H9 (cell line): ENCODE measurements at places on chromosomes 7 and 10. TPM values are rescaled to one million over a fixed set of nuclear protein-coding genes. Genes with fewer than 3 reads are reported as not detected.

DNA sequence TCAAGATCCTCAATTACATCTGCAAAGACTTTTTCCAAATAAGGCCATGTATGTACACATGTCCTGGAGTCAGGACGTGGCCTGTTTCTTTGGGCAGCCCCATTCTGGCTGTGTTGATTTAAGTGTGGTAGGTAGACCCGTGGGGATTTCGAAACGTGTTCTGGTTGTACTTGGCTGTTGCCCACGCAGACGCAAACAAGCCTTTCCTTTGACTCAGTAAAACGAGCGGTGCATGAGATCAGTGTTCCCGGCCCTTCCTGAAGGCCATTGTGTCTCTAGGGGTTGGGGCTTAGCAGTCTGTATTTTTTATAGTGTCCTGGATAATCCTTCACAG is 64.8 kb upstream of the DNAJB6 start:
- H3K27ac ChIP-seq, result no peak overlapping the region
- H3K27me3 ChIP-seq, result no peaks in the 10 kb centered on the region
- H3K36me3 ChIP-seq, result peaks cover 13% of the 10 kb centered on the region; the same call in 2 of the 3 replicates
- H3K4me3 ChIP-seq, result no peak overlapping the region
- H3K4me1 ChIP-seq, result no peaks in the 10 kb centered on the region

Gene CYP3A7
- total RNA-seq, result not detected in 2 replicates

Gene STEAP1B
- total RNA-seq, result 3.2 and 4.0 TPM in 2 replicates

DNA sequence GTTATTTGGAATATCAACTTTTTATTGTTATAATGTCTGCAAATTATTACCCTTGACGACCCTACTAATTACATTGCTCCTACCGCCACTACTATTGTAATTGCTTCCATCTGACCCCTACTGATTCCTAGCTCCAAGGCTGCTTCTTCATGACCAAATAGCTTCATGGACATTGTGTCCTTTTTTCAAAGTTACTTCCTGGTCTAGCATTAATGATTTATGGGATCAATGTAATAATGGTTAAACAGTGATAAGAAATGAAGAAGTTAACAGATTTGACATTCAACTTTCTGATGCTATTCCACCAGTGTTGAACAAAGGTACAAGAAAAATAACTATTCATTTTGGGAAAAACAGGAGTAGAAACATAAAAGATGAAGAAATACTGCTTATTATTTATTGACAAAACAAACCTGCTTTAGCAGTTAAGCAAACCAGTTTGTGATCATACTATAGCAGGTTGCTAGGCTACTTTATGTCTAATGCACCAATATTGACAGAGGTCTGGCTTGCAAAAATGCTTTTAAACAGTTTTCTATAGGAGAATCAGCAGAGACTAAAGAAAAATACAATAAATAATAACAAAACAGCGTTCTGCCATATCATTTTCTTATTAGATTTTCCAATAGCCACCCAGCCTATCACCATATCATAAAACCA is 125.8 kb downstream of the PCLO start:
- no peak overlapping the region for H3K27ac ChIP-seq
- H3K4me3 ChIP-seq, result no peak overlapping the region
- DNase-seq, result no peak
- no peaks in the 10 kb centered on the region for H3K27me3 ChIP-seq
- H3K36me3 ChIP-seq, result no peaks in the 10 kb centered on the region

Gene ZPBP
- not detected in 2 replicates for total RNA-seq

Gene GPR85
- not detected in 2 replicates for total RNA-seq

Gene ZNF239
- 15.6 and 16.2 TPM in 2 replicates for total RNA-seq

Gene ELN
- total RNA-seq, result 0.37 and 0.55 TPM in 2 replicates

GRCh38 chr7:155312633-155313032 is 15.0 kb downstream of the INSIG1 start:
- no peak overlapping the region for H3K27ac ChIP-seq
- no peaks in the 10 kb centered on the region for H3K27me3 ChIP-seq
- H3K36me3 ChIP-seq, result peaks cover 22% of the 10 kb centered on the region
- H3K4me1 ChIP-seq, result no peaks in the 10 kb centered on the region

Gene RET
- total RNA-seq, result 11.2 and 12.2 TPM in 2 replicates

DNA sequence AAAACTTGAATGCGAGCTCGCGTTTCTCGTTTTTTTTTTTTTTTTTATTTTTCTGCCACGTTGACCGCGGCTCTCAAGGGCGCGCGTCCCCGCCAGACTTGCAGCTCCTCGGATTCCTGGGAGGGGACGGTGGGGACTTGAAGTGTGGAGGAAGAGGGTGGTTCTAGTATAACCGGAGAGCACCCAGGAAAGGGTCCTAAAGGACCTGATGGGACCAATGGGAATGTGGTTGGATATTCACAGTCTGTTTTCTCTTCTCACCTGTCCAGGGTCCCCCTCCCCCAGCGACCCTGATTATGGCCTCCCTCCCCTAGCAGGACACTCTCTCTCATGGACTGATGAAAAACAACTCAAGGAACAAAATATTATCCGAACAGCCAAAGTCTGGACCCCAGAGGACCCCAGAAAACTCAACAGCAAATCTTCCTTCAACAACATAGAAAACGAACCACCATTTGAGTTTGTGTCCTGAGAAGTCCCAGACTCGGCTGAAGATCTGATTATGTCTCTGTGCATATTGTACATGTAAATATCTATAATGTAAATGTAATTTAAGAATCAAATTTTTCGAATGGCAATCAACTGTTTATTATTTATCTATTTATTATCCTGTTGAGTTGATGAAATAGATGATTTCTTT is 1.4 kb downstream of the PTF1A start:
- H3K4me1 ChIP-seq, result no peaks in the 10 kb centered on the region
- H3K36me3 ChIP-seq, result no peaks in the 10 kb centered on the region
- peaks cover 94% of the 10 kb centered on the region for H3K27me3 ChIP-seq
- H3K27ac ChIP-seq, result no peak overlapping the region

Gene IDI2
- total RNA-seq, result not detected in 2 replicates

DNA sequence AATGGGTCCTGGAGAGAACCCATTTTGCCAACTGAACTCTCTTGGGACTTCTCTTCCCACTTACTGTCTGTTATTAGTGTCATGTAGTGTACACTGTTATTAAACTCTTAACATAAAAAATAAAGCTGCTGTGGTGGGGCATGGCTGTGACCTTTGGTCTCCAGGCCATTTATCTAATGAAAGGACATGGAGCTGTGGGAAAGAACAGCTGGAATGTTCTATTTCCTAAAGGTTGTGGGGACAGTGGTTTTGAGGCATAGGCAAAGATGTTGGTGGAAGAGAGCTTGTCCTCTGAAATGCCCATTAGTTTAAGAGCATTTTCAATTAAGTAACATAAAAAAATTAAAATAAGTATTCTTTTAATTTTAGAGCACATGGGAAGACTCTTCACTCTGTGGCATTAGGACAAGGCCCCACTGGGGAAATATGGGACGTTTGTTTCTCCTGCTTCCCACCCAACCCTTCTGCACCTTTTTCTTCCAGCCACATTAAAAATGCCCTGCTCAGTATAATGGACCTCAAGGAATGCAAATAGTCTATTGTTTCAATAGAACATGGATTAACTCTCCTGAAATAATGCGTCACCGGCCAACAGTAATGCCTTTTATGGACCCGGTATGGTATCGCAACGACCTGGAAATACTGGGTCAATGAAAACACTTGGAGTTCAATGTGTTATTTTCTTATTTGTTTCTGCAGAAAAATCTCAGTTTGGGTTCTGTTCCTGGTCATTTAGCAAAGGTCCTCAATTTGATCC is 149.6 kb downstream of the BUB3 start:
- no peak overlapping the region for H3K4me3 ChIP-seq
- H3K4me1 ChIP-seq, result no peaks in the 10 kb centered on the region
- peaks cover 10% of the 10 kb centered on the region for H3K36me3 ChIP-seq
- H3K27ac ChIP-seq, result no peak overlapping the region
- H3K27me3 ChIP-seq, result no peaks in the 10 kb centered on the region

DNA sequence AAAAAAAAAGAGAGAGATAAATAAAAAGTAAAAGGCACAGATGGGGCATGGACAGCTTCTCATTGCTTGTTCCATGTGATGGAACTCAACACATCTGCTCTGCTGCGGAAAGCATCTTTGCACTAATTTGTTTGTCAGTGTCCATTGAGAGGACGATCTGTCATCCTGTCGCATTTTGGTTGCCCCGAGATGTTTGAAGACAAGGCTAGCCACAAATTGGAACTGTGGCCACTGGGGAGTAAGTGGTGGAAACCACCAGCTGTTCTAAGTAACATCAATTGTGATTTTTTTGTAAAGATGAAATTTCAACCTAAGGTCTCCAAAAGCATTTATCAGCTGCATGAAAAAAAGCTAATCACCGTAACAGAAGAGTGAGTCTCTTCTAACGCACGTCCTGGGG is 312.7 kb downstream of the ADARB2 start:
- no peak for DNase-seq
- H3K36me3 ChIP-seq, result no peaks in the 10 kb centered on the region

DNA sequence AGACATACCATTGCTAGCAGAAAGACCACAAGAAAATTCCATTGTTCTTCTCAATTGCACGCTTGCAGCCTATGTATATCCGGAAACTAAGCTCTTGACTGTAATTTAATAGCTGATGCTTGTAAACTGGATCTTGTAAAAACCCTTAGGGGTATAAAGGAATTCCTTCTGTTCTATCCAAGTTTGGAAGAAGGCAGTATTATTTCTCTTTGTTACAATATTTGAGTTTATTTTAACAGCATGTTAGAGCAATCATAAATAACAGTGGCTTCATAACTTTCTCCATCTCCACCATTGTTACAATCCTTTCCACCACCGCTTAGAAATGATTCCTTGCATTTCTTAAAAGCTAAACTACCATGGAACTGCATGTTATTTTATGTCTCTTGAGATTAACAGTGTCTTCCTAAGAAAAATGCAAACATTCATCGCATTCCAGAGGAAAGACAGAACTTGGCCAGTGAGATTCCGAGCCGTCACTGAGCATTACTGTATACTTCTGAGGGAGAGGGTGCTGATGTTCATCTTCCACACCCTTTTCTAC is 92.5 kb downstream of the TRIL start:
- no peaks in the 10 kb centered on the region for H3K36me3 ChIP-seq
- H3K4me1 ChIP-seq, result peaks cover 3% of the 10 kb centered on the region; the same call in 1 of the 2 replicates
- no peak overlapping the region for H3K4me3 ChIP-seq
- H3K27me3 ChIP-seq, result no peaks in the 10 kb centered on the region
- no peak for DNase-seq
- no peak overlapping the region for H3K27ac ChIP-seq

DNA sequence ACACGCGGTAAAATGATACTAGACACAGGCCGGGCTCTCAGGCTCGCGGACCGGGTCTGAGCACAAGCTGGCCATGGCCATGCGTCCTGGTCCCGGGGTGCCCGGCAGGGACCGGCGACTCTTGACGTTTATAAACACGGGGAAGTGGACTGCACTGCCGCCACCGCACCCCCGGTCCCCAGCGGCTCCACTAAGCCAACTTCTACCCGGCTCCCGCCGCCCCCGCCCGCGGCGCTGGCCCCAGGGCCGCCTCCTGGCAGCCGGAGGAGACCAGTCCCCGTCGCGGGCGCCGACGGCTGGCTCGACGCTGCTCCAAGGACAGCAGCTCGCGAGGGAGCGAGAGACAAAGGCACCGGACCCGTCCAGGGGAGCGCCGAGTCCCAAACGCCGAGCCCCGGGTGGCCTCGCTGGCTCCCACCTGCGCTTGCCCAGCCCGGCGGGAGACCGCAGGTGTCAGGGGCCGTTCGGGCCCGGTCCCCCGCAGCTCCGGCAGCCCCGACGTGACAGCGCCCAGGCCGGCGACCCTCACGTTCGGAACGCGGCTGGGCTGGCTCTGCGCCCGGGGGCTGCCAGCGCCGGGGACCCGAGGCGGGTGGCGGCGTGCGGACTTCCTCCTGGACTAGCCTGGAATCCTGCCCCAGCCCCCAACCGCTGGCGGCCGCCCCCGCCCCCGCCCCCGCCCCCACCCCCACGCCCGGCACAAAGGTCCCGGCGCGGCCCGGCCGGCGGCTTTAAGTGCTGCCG is 517 bp downstream of the ITGB1 start:
- no peaks in the 10 kb centered on the region for H3K36me3 ChIP-seq
- H3K27me3 ChIP-seq, result no peaks in the 10 kb centered on the region
- H3K4me1 ChIP-seq, result peaks cover 8% of the 10 kb centered on the region; the same call in 1 of the 2 replicates
- H3K4me3 ChIP-seq, result peak overlapping the region; percentile 76
- DNase-seq, result peak; percentile 66

Gene RNF148
- total RNA-seq, result 0.29 and 0.39 TPM in 2 replicates

DNA sequence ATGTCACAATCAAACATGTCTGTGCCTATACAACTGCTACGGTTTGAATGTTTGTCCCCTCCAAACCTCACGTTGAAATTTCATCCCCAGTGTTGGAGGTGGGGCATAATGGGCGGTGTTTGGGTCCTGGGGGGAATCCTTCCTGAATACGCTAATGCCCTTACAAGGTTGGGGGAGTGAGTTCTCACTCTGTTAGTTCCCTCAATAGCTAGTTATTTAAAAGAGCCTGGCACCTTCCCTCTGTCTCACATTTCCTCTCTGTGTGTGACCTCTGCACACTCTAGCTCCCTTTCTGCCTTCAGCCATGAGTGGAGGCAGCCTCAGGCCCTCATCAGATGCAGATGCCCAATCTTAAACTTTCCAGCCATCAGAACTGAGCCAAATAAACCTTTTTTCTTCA is 129.5 kb downstream of the GRM8 start:
- DNase-seq, result no peak
- H3K4me1 ChIP-seq, result no peaks in the 10 kb centered on the region
- no peaks in the 10 kb centered on the region for H3K36me3 ChIP-seq
- no peak overlapping the region for H3K27ac ChIP-seq

Gene ANKRD61
- 0.24 TPM in 1 of 2 replicates, not detected in the other for total RNA-seq

GRCh38 chr10:61845196-61845949 is 56.1 kb upstream of the ARID5B start:
- no peak overlapping the region for H3K27ac ChIP-seq
- DNase-seq, result no peak
- peaks cover 8% of the 10 kb centered on the region; the same call in 1 of the 2 replicates for H3K27me3 ChIP-seq
- H3K4me3 ChIP-seq, result no peak overlapping the region

Gene WDR11
- total RNA-seq, result 47.6 and 48.7 TPM in 2 replicates

DNA sequence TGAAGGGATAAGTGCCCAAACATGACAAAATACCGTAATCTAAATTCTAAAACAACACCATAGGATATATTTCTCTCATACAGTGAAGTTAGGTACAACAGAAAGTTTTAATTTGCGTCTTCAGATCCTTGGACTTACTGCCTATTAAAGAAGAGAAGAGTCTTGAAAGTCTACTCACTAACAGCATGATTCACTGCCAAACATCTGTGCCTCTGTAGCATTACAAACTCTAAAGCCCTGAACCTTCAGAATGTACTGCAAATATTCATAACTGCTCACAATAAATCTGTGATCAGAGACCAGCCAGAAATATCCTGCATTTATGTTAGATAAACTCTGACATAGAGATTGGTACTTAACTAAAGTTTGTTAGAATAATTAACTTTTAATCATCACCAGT is 365.3 kb downstream of the PARD3 start:
- no peak overlapping the region for H3K27ac ChIP-seq
- H3K36me3 ChIP-seq, result no peaks in the 10 kb centered on the region
- H3K4me1 ChIP-seq, result no peaks in the 10 kb centered on the region
- DNase-seq, result no peak
- no peak overlapping the region for H3K4me3 ChIP-seq

GRCh38 chr10:122504610-122504950 is 43.2 kb downstream of the HTRA1 start:
- no peaks in the 10 kb centered on the region for H3K36me3 ChIP-seq
- no peaks in the 10 kb centered on the region for H3K27me3 ChIP-seq

Gene SUFU
- total RNA-seq, result 9.4 and 9.5 TPM in 2 replicates
